ENCODE measurements at places on chromosomes 3 and 15.

GRCh38 chr3:194536871-194537637 is 50.3 kb upstream of the ATP13A3 start:
- no peak for DNase-seq

DNA sequence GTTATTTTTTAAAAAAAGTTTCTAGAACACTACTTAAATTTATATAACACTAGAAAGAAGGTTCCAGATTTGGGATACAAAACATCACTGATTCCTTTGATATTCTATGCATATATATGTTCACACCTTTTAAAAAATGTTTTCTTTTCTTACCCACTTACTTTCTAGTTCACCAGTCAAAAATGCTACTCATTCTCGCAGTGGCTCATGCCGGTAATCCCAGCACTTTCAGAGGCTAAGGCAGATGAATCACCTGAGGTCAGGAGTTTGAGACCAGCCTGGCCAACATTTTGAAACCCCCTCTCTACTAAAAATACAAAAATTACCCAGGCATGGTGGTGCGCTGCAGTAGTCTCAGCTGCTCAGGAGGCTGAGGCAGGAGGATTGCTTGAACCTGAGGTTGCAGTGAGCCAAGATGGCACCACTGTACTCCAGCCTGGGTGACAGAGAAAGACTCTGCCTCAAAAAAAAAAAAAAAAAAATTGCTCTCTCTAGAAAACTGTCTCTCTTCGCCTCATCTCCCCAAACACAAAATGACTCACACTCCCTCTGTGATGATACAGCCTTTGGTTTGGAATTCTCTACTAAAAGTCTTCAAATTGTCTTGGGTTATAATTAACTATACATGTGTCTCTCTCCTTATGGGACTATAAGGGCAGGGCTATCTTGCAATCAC is 52.6 kb upstream of the TGFBR2 start:
- no peak for DNase-seq

DNA sequence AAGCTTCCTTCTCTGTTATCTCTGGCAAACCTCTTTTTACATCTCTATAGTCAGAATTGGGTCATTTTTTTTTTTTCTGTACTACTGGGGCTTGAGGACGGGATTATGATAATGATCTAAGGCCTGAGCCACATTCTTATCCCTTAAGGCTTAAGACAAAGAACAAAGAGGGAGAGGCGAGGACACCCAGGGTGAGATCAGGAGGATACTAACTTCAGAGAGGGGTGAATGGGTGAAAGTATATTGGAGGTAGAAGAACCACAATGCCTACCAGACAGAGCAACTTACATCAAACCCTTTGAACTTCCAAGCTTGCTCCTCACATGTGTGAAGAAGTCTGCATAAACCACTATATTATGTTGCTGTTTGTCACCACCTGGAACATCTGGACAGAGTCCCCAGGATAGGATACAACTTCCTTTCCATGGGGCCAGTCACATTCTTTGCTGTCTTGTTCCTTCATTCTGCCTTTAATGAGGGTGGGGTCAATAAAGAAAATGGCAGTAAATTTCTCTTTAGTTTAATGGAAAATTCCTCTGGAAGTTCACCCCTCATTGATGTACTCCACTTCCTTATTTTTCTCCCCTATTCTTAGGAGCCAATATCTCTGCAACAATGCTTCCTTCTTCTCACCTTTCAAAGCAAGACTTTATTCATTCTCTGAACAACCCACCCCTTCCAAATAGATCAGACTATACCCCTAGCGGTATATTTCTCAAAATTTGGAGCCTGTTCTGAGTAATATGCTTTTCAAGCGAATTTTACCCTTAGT is 9.1 kb upstream of the PDCD6IP start:
- DNase-seq: no peak

- no peak for DNase-seq
These were observed 106.3 kb downstream of the PLD1 start for GRCh38 chr3:171704002-171704401.

DNA sequence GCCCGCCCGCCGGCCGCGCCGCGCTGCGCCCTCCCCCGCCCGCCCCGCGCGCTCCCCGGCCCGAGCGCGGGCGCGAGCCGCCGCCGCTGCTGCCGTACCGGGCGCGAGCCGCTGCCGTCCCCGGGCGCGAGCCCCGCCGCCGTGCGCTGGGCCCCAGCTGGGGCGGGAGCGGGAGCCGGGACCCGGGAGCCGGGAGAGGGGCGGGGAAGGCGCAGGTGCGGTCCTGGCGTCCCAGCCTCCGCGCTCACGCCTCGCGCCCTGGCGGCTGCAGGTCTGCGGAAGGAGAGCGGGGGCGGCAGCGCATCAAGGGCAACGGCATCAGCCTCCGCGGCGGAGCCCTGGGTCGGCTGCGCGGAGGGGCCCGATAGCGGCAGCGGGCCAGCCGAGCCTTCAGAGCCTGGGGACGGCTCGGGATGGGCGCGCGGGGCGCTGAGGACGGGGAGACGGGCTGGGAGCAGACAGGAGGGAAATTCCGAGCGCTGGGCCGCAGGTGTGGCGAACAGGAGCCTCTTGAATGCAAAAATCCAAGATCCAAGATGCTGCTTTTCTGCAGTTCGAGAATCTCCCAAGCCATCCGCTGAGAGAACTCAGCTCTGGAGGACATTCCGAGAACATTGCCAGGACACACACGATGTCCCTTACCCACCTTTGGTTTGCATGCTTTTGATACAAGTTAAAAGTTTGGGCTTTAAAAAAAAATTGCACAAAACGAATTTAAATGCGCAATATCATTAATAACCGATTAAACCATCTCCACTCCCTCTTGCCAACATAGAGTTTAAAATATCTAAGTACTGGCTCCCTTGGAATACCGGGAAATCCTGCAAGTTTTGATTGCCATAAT is 251.1 kb downstream of the TJP1 start:
- DNase-seq: no peak

DNA sequence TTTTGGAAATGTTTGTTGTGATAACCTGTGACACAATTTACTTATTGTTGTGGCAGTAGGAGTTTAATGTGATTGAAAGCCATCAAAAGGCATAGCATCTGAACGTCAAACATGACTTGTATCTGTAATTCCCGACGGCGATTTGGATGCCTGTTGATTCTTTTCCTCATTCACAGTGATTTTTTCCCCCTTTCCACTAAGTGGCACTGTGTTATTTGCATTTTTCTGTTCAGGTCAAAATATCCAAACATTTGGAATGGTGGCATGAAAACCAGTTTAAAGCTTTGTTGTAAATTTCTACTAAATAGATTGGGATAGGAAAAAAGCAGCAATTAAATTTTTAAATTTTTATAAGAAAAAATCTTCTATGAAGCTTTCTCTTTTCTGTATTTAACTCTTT is 259.9 kb upstream of the KCNH8 start:
- no peak for DNase-seq

DNA sequence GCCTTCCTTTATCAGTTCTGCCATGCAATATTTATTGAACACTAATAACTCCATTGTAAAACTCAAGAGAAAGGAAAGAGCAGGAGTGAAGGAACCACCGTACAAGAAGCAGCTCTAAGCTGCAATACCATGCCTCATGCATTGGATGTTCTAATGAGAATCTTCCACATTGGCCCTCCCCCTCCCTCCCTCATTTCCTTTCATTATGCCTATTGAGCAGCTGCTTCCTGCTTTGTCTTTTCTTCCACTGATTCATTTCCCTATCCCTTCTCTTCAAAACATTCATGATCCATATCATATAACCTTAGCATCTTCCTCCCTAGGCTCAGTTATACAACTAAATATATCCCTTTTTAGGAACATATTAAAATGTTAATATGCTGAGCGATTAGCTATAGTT is 698.7 kb upstream of the GOLIM4 start:
- DNase-seq: no peak

DNA sequence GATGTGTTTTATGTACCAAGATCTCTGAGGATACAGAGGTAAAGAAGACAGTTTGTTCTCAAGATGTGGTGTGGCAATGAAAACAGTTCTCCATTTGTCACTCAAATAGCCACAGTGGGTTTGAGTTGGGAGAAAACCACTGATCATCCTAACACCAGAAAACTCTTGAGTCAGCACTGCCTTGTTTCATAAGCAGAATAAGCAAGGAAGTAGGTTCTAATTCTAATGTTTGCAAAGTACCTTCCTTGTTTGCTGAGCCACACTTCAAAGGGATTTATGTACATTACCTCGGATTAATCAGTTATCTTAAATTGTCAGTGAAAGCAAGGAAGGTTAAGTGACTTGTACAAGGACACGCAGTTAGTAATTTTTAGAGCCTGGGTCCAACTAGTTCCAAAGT is 107.8 kb upstream of the BOC start:
- no peak for DNase-seq

DNA sequence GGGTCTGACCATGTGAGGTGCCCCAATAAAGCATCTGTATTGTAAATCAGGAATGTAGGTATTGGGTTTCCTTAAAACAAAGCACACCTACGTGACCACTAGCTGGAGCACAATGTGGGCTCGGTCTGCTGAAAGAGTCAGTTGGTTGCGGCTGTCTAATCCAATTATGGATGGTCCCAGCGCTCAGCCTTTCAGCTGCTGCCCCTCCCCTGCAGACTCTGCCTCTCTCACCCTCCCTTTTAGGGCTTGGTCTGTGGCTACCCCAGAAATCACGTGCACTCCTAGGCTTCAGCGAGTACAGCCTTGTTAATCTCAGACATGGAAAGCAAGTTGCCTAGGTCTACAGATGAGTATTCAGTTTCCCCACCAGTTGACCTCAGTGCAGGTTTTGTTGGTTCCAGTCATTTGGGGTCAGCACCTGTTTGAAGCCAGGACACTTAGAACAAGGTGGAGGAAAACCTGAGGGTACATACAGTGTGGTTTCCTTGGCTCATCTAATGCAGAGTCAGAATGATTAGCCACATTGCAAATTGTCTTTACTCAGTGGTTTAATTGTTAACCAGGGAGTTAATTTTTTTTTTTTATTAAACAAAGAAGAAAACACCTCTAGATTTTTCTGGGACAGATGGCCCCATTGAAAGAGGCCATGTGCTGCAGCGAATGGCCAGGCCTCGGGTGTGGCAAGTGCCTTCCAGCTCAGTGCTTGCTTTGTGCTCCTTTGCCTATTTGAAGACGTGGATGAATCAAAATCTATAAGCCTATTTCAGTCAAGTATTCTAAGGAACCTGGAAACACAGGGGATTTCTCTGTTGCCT is 137.7 kb downstream of the IGF1R start:
- DNase-seq: no peak

- no peak for DNase-seq
These were observed 518 bp downstream of the QARS1 start for GRCh38 chr3:49104052-49104426.

GRCh38 chr3:136444581-136444980 is 194.4 kb downstream of the PCCB start:
- no peak for DNase-seq

- no peak for DNase-seq
These were observed 2.9 kb upstream of the RBM6 start for GRCh38 chr3:49937090-49937489.

DNA sequence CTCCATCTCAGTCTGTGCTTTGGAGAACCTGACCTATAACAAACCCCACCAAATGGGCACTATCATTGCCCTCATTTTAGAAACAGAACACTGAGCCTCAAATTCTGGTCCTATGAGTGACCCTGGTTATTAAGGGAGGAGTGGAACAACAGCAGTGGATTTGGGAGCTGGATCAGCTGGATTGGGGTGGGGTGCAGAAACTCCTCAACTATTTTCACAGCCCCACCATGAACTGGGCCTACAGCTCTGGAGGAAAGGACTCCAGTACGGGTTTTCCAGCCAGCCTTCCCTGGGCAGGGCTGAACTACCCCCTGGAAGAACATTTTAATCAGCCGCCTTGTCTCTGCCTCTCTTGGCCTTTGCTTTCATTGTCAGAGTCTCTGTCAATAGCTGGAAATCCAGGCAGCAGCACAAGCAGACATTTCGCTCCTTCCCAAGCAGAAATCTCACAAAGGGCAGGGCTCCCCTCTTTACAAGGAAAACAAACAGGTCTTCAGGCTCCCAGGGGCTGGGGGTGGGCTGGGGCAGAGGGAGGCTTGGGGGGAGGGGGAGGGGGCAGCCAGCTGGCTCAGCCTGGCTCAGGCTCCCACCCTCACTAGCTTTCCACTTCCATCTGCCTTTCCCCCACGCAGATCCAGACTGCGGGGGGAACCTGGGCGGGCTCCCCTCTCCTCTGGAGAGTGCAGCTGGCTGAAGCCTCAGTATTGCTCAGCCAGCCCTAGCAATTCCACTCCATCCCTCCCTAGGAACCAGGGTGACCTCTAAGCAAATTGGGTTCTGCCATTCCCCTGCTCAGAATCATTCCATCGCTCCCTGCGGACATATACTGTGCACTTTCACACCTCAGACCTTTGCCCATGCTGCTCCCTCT is 13.7 kb upstream of the TLE3 start:
- no peak for DNase-seq

DNA sequence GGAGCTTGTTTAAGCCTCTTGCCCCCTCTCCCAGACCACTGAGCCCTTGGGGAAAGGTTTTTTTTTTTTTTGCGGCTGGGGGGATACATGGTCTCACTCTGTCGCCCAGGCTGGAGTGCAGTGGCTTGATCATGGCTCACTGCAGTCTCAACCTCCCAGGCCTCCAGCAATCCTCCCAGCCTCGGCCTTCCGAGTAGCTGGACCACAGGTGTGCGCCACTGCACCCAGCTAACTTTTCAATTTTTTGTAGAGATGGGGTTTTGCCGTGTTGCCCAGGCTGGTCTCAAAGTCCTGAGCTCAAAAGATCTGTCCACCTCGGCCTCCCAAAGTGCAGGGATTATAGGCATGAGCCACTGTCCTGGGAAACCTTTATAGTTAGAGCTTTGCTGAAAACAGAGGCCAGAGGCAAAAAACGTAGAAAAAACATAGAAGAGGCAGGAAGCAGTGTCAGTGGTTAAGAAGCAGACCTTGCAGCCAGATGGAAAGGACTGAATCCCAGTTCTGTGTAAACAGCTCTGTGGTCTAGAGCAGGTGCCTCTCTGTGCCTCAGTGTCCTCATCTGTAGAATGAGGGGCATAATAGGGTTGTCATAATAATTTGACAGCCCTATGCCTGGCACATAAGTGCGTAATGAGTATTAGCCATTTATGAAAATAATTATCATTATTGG is 33.1 kb downstream of the CMTM7 start:
- no peak for DNase-seq

DNA sequence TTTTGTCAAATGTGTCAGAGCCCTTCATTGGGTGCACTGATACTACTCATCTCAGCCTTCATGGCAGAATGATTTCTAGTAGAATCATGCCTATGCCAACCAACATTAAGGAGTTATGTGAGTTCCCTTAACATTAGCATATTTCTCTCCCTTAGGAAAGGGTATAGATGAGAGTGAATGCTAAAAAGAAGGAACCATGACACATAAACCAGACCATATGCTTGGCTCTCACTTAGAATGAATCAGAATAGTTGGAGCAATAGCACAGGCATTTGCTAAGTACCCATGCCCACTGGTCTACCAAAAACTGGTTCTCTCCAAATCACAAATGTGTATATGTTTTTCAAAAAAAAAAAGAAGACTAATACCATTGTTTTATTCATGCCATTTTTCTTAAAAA is 51.1 kb downstream of the STRIT1 start:
- no peak for DNase-seq
